Mammary microvascular endothelial cell (primary cell): ENCODE measurements at places on chromosomes 5 and 9. TPM values are rescaled to one million over a fixed set of nuclear protein-coding genes. Genes with fewer than 3 reads are reported as not detected.

CCDC69 gene
- total RNA-seq, result 18.6 and 18.7 TPM in 2 replicates

RIC1 gene
- 15.6 and 16.4 TPM in 2 replicates for total RNA-seq

SPINK7 gene
- not detected in 2 replicates for total RNA-seq

ZFP2 gene
- 0.15 and 0.60 TPM in 2 replicates for total RNA-seq

SCGB3A2 gene
- total RNA-seq, result not detected in 2 replicates
